Activated T-cell treated with anti-CD3 and anti-CD28 coated beads for 1 hour (primary cell): ENCODE measurements at places on chromosomes 11 and 22.

DNA sequence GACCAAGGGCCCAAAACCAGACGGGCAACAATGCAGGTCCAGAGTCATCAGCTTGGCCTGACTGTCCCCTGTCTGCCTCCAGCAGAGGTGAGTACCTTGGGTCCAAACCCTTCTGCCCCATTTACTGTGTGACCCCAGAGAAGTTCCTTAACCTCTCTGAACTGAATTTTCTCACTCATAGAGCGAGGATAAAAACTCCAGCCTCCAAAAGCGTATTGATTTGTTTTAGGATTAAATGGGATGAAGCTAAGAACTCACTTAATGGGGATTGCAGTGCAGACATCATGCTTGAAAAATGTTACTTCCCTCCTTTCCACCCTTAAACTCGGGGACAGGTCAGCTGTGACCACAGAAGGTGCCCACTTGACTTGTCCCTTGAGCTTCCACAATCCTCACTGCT is 22.6 kb downstream of the IGLL1 start:
- DNase-seq, result no peak

- DNase-seq, result no peak
Observed at GRCh38 chr11:43547889-43548381, 132.6 kb upstream of the HSD17B12 start.

DNA sequence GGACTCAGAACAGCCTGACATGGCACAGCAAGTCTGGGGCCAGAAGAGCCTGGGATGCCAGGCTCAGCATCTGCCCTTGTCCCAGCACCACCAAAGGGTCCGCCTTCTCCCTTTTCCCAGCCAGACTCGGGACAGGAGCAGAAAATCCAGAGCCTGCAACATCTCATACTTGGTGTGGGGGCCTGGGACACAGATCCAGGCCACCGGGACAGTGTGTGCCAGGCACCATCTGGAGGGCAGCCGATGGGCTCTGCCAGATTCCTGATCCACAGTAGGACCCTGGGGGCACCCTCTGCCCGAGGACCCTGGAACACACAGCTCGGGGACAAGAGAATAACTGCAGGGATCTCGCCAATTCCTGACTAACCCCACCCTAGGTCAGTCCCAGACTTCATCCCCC is 67.7 kb downstream of the PHF21B start:
- DNase-seq, result no peak

DNA sequence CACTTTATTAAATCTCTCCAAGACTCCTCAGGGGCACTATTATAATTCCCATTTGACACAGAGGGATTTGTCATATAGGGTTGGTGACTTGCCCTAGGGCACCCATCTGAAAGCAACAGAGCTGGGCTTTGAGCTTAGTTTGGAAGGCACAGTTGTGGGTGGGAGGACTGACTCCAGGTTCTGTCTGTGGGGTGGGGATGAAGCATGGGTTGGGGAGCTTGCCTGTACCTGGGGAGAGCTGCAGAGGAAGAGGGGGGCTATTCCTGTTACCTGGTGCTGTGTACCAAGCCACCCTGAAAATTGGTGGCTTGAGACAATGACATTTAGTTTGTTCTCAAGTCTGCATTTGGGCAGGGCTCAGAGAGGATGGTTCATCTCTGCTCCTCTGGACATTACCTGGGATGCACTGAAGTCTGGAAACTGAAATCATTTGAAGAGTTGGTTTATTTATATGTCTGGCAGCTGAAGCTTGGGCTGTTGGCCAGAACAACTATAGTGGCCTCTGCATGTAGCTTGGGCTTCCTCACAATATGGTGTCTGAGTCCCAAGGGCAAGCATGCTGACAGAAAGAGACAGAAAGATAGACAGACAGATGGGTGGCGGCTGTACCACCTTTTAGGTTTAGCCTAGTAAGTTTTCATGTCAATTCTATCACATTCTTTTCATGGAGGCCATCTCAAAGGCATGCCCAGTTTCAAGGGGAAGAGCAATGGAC is 44.9 kb downstream of the LRRC32 start:
- DNase-seq, result no peak

DNA sequence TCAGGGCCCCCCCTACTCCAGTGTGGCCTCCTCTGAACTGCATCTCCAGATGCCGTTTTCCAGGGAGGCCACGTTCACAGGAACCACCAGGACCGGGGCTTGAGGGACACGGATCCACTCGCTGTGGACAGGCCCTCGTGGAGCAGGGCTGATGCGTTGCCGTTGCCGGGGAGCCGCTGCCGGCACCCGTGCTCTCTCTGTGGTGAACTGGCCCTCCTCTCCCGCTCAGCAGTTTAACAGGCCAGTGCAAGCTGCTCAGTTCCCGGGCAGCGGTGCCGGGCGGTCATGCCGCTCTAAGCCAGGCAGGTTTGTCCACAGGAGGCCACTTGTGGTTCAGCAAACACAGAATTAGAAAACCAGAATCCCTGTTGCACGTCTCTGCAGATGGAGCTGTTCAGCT is 301.6 kb downstream of the TBC1D22A start:
- no peak for DNase-seq

DNA sequence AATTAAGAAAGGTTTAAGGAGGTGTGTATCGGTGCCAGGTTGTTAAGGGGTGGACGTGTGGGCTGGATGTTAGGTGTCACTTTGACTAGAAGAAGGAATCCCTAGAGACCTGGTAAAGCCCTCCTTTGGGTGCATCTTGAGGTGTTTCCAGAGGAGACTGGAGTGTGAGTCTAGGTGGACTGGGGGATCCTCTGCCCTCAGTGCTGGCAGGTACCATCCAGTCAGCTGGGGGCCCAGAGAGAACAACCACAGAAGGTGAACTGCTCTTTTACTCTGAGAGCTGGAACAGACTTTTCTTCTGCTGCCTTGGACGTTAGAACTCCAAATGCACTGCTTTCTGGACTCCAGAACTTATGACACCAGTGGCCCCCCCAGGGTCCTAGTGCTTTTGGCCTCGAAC is 44.0 kb downstream of the SPATA19 start:
- no peak for DNase-seq
